Stimulated activated CD8-positive, alpha-beta memory T cell treated with anti-CD3 and anti-CD28 coated beads, Interleukin-4, amount 100 ng/mL, for 1 hour (primary cell): ENCODE measurements at places on chromosomes 4 and X.

GRCh38 chr4:35934320-35934981, 309.9 kb downstream of the ARAP2 start:
- DNase-seq: no peak

DNA sequence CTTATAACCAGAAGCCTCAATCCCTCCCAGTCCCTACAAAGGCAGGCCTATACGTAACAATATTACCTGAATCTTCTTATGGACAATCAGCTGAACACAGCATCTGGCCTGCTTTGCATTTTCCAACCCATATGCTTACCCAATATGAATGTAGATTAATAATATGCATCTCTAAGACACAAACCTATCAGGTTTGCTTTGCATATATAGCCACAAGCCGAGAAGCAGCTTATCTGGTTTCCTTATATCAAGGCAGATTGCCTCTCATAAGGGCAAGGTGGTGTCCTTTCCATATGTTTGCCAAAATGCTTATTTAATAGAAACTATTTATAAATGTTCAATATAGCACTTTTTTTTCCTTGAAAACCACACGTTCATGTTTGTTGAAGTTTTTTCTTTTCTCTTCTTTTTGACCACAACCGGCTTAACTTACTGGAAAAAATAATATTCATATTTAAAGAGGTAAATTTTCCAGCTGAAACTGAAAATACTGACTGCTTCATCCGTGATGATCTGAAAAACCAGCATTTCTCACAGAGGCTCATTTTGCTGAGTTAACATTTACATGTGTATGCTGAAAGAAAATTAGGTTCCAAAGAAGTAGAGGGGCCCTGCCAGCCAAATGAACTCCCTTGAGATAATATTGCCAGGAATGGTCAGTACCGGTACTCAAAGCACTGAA, 3.8 kb downstream of the IL21 start:
- no peak for DNase-seq

DNA sequence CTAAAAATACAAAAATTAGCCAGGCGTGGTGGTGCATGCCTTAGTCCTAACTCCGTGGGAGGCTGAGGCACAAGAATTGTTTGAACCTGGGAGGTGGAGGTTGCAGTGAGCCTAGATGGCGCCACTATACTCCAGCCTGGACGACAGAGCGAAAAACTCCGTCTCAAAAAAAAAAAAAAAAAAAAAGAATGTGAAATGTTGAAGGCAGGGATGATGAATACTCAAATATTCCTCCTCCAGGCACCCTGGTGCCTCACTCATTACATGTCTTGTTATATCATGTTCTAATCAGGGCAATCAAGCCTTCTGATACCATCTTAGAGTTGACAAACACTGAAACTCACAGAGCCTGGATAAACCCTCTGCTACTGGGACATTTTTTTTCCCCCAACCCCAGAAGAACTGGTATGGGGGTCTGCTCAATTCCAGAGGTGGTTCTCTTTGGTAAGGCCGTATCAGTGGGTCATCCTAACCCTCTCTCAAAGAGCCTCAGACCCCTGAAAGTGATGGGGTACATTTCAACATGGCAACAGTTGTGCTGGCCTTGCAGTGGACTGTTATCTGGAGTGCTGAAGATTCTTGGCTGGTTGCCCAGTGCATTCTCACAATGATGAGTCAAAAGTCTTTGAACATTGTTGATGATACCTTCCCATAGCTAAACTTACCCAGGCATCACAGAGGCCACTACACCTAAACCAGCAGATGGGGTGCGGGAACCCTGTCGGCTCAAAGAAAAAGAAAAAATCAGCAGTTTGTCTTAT, 2.4 kb upstream of the SH3KBP1 start:
- DNase-seq: no peak

- DNase-seq: no peak
These were observed 92.8 kb downstream of the MAML3 start for GRCh38 chr4:140061194-140061593.

- DNase-seq: no peak
These were observed 97.1 kb upstream of the FAM9B start for GRCh38 chrX:9131066-9131465.

DNA sequence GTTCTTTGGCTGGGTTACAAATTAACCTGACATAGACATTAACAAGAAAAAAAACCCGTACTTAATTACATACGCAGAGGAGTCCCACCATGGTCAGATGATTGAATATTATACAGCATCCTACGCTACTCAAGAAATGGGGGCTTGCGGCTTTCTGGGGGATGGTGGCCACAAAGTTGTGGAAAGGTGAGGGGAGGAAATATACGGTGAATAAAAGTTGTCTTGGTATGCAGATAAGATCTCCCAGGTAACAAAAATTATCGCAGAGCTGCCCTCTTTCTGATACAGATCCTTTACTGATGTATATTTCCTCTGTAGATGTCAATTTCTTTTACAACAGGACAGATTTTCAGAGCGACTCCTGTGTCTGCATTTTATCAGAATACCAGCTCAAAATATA, 890 bp downstream of the DCAF16 start:
- DNase-seq: no peak

DNA sequence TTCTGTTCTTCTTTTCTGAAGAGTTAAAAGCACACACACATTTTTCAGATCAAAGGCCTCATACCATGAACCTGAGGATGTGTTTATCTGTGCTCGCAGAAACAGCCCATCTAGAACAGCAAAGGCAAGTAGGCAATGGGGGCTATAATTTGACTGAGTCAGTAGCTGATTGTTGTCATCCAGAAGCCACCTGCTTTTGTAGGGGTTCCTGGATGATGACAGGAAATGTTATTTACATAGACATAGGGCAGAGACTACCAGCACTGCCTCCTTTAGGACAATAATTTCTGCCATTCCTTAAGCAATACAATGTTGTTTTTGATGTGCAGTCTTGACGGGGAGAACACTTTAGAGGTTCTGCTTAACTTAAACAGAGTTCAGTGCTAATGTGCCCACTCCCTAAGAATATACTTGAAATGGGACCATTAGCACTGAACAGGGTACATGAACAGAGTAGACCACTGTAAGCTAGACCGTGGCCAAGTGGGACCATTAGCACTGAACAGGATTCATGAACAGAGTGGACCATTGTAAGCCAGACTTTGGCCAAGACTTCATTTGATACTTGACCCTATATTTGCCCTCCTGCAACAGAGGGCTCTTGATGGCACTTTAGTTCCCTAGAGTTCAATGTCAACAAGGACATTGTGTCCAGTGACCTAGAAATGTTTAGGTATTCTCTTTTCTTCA, 42.8 kb upstream of the CCSER1 start:
- DNase-seq: no peak

GRCh38 chrX:13790206-13791131, 26.4 kb downstream of the GPM6B start:
- no peak for DNase-seq

DNA sequence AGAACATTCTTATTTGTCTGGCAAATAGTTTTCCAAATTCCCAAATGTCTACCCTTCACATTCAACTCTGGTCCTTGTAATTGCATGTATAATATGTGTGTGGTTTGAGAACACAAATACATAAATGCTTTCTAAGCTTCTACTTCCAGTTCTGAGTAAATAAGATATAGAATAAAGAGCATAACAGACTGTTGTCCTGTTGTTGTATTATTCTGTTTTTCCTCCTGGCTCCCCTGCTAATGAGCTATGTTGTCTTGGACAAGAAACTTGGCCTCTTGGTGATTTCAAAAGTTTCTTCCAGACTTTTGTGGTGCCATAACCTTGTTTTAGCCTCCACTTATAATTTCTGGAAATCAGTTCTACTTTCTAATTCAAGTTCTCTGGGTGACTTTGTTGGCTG, 75.3 kb upstream of the USP38 start:
- no peak for DNase-seq

DNA sequence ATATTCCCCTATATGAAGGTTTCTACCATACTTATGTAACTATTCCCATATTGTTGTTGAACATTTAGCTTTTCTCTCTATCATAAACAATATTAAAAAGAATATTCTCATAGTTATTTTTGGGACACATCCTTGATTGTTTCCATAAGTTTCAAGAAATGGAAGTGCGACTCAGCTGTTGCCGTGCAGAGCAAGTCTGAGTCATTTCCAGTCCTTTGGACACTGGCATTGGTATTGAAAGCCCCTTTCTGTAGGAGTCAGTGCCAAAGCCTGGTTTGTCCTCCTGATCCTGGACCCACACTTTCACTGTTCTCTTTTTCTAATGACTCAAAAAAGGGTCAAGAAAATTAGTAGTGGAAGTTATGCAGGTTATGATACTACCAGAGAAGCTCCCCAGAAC, 108.3 kb upstream of the DIAPH2 start:
- no peak for DNase-seq

DNA sequence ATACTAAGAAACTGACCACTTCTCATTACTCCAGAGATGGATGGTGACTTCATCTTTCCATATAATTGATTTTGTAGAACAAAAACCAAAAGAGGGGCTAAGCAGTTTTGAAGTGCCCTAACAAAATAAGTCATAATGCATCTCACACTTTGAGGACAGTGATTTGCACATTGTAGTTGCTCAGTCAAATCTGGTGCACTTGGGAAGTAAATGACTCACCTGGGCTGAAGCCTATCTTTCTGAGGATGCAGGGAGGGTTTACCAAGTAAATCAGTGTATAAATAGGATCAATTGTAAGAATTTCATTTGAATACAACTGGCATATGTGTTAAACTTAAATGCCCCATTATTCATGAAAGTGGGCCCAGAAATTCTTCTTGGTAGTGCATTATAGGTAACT, 134.2 kb downstream of the DCLK2 start:
- DNase-seq: no peak

DNA sequence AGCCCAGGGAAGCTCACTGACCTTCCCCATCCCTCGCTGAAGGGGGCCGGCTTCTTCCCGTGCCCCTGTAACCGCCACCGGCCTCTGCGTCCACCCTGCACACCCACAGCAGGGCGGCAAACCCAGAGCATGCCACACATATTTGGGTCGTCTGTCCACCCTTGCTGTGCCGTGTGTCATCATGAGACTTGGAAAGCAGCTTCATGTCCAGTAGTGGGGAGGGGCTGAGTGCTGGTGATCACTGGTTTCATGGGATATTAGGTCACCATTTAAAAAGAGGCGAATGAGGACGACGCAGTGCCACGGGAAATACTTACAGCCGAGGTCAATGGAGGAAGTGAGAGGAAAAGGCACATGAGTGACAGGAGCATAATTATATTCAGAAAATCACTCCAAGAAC, 74.8 kb downstream of the HTRA3 start:
- no peak for DNase-seq

GRCh38 chrX:37349221-37350033, at the start of gene PRRG1:
PRRG1 (plus strand) TSS chrX:37349364; CDS start chrX:37406250, 56,886 bp downstream.
- no peak for DNase-seq

GRCh38 chr4:169999923-170000322, 26.3 kb downstream of the MFAP3L start:
- no peak for DNase-seq
